Stimulated activated CD4-positive, alpha-beta T cell treated with anti-CD3 and anti-CD28 coated beads, Interleukin-12 subunit alpha, Interleukin-12 subunit beta, amount 100 ng/mL, for 48 hours (primary cell): ENCODE measurements at places on chromosomes 5 and 9.

DNA sequence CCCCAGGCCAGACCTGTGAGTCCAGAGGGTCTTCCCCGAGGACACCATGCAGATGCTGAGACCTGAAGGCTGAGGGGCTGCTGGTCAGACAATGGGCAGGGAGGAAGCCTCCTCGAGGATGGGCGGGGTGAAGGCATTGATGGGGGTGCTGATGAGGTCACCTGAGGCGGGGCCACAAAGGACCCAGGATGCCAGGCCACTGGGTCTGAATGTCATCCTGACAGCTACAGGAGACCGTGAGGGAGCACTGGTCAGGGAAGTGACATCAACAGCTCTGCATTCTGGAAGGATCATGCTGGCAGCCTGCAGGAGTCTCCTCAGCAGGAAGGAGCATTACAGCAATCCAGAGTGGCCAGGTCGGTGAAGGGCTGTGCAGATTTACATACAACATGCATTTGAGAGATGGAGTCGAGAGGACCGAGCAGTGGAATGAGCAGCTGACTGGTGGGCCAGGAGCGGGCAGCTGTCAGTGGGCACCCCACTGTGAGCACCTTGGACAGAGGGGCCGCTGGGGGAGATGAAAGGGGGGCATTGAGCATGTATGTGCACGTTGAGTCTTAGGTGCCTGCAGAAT, 77.7 kb upstream of the ADAMTS2 start:
- DNase-seq, result no peak

- no peak for DNase-seq
Observed at GRCh38 chr9:37302277-37302676, 120.2 kb upstream of the GRHPR start.

DNA sequence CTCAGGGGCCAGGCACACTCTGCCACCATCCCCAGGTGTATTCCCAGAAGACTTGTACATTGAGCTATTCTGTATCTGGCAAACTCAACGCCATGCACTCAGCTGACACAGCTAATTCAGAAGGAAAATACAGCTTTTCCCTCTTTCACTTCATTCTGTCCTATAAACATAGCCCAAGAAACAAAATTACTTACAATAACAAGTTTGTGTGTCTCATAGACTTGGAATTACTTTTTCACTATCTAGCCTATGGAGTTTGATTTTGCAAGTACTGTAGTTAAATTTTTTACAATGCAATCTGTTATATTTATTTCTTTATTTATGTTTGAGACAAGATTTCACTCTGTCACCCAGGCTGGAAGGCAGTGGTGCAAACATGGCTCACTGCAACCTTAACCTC, 125.1 kb upstream of the KLF9 start:
- DNase-seq, result no peak

DNA sequence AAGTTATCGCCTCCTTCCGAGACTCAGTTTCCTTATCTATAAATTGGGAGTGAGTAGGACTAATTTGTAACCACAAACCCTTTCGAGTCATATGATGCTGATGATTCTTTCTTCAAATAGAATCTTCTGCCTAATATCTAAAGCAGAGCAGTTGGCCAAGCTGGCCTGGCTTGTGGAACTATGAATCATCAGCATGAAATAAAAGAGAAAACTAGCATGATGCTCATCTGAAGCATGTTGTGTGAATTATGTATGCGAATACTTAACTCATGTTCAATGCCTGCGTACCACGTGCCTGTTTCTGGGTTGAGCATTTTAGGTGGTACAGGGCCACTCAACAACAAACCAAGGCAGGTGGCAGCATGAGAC, 15.0 kb upstream of the ORM1 start:
- no peak for DNase-seq

DNA sequence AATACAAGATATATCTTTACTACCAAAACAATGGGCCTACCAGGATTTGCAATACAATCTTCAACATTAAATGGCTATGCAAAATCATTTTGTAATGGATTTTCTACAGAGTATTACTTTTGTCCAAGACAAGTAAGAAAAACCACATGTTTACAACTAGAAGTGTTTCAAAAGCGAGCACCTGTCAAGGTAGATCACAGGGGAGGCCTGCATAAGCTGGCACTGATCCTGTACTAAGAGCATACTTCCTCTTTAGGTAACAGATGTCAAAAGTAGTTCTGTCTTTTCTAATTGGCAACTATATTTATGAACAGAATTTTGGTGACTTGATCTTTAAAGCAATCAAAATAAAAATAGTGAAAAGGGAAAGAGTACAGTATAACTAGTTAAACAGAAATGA, 249.0 kb downstream of the MLLT3 start:
- DNase-seq, result no peak

DNA sequence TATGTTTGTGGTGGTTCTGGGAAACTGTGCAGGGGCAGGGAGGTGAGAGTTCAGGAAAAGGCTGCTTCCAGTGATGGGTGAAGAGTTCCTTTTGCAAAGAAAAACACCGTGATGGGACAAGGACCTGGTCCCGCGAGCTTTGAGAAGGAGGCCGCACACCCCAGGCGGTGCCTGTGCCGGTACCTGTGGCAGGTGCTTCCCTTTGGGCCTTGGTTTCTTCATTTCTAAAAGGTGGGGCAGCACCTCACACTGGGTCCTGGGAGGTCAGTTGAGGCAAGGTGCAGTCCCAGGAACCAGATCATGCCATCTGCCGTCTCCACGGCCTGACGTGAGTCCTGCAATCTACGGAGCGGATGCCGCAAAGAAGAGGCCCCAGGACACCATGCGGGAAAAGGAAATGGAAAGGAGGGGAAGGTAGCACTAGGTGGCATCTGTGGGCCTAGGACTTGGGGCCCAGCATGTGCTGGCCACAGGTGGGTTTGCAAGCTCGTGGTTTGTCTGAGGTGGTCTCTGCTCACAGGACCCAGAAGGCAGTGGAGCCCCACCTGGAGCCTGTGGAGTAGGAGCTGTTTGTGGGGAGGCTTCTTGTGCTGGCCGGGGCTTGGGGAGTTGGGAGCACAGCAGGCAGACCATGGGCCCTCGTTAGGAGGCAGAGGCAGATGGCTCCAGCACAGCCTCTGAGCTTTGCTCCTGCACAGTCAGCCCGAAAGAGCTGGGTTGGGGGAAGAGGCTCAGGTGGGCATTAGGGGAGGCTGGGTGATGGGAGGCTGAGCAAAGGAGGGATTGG, 131.6 kb downstream of the CACNA1B start:
- no peak for DNase-seq

DNA sequence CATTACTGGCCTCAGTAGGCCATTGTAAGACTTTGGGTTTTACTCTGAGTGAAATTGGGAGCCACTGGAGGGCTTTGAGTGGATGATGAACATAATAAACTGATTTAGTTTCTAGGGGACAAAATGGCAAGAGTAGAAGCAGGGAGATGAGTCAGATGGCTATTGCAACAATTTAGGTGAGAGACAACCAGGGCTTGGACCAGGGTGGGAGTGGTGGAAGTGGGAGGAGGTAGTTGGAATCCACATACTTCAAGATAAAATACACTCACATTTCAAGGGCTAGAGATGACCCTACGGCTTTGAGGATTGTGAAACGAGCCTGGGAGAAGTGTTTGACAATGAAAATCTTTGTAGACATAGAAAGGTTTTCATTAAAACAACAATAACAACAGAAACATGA, 136.3 kb downstream of the ACTBL2 start:
- DNase-seq, result no peak

GRCh38 chr5:73180566-73180965, 7.6 kb downstream of the TMEM174 start:
- no peak for DNase-seq
